Heart left ventricle (tissue), 16 donors: ENCODE measurements at places on chromosomes 1 and 21. TPM values are rescaled to one million over a fixed set of nuclear protein-coding genes. Genes with fewer than 3 reads are reported as not detected.
A peak's percentile ranks its signal among the peaks of the same experiment; 100 is the strongest.

The PDE4B gene
- 1.4 TPM for polyA plus RNA-seq

The ETV3L gene
- polyA plus RNA-seq, result not detected

DNA sequence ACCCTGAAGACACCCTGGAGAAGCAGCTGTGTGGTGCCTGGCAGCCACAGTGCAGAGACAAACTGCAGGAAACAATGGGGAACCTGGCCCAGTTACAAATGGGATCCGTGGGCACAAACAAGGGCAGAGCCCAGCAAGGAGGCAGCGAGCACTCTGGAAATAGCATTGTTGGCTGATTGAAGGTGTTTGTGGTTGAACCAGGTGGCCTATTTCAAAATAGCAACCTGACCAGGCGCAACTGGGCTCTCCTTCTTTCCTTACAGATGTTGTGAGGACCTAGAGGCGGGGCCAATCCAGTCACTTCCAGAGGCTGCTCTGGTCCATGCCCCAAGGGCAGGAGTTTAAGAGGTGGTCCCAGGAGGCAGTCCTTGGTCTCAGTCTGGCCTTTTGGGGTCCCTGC lies 21.7 kb upstream of the ZBTB21 start:
- no peak for DNase-seq

- no peak for DNase-seq
Observed at GRCh38 chr1:54480525-54480848, 67.5 kb upstream of the ACOT11 start.

GRCh38 chr1:107687849-107688753 lies 276.9 kb downstream of the VAV3 start:
- DNase-seq, result no peak

GRCh38 chr1:234503193-234504050 lies 24.4 kb upstream of the TARBP1 start:
- no peak for DNase-seq

The NUP210L gene
- not detected for polyA plus RNA-seq

DNA sequence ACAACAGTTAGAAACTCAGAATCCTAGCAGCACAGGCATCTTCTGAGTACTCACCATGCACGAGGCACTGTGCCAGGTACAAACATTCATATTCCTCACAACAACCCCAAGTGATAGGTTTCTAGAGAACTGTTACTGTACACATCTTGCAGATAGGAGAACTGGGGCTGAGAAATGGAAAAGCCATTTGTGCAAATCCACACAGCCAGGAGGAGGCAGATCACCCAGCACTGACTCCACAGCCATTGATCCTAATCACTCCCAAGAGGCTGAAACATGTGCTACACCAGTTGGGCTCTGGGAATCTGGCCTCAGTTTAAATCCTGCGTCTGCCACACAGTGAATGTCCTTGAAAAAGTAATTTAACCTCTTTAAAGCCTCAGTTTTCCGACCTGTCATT lies 151.0 kb downstream of the ST6GALNAC5 start:
- no peak for DNase-seq

DNA sequence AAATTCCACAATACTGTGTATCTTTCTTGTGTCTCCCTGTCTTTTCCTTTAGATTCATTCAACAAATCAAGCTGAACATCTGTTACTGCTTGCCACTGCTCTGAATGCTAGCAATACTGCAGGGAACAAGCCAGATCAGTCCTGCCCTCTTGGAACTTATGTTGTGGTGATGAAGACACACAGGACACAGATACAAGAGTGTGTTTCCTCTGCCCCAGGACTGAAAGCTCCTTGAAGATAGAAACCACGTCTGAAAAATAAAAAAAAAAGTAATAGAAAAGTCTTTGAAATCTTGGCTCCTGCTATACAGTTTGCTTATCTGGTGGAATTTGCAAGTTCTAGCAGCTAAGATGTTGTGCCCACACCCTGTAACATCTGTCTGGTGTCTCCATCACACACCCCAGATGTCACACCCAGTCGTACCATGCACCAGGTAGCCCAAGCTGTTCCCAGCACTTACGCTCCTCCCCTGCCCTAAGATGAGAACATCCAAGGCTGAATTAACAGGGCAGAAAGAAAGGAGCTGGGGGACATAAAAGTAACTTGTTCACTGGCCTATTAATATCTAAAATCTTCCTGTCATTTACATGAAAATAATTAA lies 80.2 kb upstream of the GALNT2 start:
- DNase-seq, result no peak

GRCh38 chr21:28916150-28916893 lies 76.4 kb downstream of the LTN1 start:
- no peak for DNase-seq

GRCh38 chr1:20172033-20172590 lies 13.8 kb upstream of the UBXN10 start:
- DNase-seq, result no peak

The CALML6 gene
- not detected for polyA plus RNA-seq

GRCh38 chr1:192973202-192973601 lies 86.0 kb downstream of the UCHL5 start:
- no peak for DNase-seq

DNA sequence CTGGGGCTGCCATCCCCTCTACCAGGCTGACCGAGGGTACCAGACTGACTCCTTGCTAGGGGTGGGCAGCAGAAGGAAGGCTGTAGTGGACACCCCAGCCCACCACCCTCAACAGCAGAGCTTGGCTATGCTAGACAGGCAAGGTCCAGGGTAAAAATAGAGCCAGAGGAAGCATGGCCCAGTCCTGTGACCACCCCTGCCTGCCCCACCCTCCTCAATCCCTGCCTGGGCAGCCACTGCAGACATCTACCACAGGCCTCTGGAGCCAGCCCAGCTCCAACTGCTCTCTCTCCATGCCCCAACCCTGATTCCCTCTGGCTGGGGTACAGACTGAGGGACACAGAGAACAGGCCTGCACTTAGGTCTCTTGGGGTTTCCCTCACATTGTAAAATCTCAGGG lies 1.7 kb downstream of the S100A1 start:
- peak; percentile 80 for DNase-seq

The CR1 gene
- polyA plus RNA-seq, result 0.19 TPM
